ENCODE measurements at places on chromosomes 3 and 15. TPM values are rescaled to one million over a fixed set of nuclear protein-coding genes. Genes with fewer than 3 reads are reported as not detected.
A peak's percentile ranks its signal among the peaks of the same experiment; 100 is the strongest.

DNA sequence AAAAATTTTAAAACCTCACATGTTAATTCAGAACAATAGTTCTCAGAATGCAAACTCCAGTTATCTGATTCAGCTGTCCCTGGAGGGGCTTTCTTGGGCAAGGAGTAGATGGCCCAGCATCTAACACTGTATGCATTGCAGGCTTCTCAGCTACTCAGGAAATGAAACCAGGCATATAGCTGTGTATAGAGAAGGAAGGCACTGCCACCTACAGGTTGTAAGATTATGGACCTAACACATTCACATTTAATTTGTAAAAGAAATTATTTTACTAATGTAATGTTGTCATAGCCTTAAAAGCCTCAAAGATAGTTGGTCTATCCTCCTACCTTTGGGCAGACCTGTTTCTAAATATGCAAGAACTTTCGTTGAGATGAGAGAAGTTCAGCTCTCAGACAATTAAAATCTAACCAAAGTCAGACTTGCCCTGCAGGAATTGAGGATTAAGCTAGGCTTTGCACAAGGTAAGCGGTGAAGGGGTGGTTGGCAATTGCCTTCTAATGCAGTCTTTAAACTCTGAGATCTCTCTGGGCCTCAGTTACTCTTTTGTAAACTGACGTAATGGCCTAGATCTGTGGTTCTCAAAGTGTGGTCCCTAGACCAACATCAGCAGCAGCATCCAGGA lies 132.8 kb upstream of the SLC24A5 start:
- peak; percentile 28 for DNase-seq

- DNase-seq: no peak
Observed at GRCh38 chr15:29044503-29044901, 158.7 kb downstream of the APBA2 start.

GRCh38 chr3:45657853-45658252 lies 31.3 kb upstream of the SACM1L start:
- DNase-seq: no peak

GRCh38 chr3:4898454-4899313 lies 80.6 kb upstream of the BHLHE40 start:
- DNase-seq: peak; percentile 39

DNA sequence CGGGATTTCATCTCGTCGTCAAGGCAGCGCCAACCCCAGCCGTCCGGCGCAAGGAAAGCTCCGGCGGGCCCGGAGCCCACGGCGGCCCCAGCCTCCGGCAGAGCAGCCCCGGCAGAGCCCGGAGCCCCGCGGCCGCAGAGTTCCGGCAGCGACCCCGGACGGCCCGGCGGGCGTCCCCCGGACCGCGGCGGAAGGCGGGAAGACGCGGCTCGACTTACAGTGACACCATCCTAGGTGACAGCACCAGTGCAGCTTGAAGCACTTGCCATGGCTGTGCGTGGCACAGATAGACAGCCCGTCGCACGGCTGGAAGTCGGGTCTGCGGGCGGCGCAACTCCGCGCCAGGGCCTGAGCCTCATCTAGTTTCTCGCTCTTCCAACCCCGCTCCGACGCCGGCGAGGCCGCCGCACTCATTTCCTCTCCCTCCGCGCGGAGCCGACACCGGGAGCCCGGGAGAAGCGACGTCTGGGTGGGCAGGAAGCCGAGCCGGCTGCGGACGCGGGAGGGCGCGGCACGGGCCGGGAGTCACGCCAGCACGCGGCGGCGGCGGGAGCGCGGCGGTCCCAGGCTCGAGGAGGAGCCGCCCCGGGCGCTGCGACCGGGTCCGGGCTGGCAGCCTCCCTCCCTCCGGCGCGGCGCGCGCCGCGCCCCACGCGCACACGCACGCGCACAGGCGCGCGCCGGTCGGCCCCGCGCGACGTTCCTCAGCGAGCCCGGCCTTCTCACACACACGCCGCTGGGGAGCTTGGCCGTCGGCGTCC lies at the start of gene C3orf70:
C3orf70 (minus strand) TSS at position 651 of the 761 bp plus-strand sequence; CDS start at position 414, 237 bp downstream.
- peak; percentile 36 for DNase-seq

- DNase-seq: no peak
Observed at GRCh38 chr3:153553605-153553945, 391.5 kb downstream of the RAP2B start.

GRCh38 chr3:124730941-124731297 lies 667 bp downstream of the UMPS start:
- DNase-seq: peak; percentile 3

GRCh38 chr3:191372122-191372521 lies 41.8 kb upstream of the UTS2B start:
- DNase-seq: no peak

DNA sequence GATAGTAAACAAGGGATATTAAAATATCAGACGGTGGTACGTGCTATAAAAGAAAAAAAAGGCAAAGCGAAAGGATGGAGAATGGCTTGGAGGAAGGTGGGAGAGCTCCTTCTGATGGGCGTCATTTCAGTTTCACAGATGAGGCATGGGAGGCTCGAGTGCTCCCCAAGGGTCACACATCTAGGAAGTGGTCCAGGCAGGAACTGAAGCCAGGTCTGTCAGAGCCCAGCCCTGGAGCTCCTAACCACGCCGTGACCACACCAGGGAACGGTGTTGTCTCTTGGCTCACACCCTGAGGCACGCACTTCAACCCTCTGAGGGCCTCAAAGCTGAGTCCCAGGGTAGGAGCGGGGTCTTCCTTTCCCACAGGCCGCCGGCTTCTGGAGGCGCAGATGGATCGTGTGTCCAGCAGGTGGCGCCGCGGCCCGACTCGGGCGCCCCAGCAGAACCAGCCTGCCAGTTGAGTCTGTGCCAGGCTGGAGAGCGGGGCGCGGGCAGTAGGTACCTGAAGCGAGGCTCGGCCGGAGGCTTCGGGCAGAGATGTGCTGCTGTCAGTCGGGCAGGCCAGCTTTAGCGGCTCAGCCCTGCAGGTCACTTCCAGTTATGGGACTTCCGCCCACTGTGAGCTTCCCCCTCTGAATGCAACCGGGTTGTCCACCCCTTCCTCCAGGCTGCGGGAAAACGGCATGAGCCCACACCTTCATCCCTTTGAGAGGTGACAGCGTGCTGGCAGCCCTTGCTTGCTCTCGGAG lies 68.1 kb downstream of the SLC6A1 start:
- peak; percentile 52 for DNase-seq

The DNAJB11 gene
- total RNA-seq: 34.2 TPM

The SCAP gene
- total RNA-seq: 60.4 TPM

The GP5 gene
- 1.6 TPM for total RNA-seq

The COL6A5 gene
- not detected for total RNA-seq

The PAQR5 gene
- not detected for total RNA-seq

The TPRG1 gene
- total RNA-seq: 25.3 TPM

Data from activated T-cell treated with anti-CD3 and anti-CD28 coated beads, Interleukin-2, amount 50 U/mL, for 72 hours (primary cell).